ENCODE measurements at places on chromosomes 2 and 18.

DNA sequence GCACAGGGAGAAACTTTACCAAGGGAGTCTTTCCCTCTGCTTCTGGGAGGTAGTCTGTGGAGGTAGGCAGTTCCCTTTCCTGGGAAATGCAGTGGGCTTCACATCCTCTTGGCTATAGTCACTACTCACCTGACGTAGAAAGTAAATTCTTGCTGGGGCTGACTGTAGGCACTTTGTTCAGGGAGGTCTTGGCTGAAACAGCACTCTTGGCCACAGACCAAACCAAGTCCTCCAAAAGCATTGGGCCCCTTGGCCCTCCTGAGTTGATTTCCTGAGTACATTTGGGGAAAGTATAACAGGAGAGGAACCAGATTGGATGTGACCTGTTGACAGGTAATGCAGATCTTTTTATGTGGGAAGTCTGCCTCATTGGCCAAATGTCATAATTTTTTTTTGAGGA is 108.9 kb downstream of the MGAT5 start:
- no peak for DNase-seq

DNA sequence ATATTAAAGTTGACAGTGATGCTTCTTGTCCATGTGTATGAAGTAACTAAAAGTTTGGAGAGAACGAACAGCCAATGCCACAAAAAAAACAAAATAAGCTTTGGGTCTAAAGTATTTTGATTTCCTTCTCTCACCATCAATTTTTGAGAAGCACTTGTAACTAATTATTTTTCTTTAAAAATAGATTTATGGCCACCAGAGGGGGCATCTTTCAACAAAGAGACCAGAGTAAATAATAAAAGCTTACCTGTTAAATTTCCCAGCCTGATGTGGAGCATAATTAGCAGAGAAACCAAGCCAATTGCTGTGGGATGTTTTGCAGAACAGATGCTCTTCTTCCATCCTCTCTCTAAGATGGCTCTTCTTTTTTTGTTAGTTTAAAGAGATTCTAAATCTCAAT is 29.0 kb downstream of the LINC00305 start:
- DNase-seq, result no peak

DNA sequence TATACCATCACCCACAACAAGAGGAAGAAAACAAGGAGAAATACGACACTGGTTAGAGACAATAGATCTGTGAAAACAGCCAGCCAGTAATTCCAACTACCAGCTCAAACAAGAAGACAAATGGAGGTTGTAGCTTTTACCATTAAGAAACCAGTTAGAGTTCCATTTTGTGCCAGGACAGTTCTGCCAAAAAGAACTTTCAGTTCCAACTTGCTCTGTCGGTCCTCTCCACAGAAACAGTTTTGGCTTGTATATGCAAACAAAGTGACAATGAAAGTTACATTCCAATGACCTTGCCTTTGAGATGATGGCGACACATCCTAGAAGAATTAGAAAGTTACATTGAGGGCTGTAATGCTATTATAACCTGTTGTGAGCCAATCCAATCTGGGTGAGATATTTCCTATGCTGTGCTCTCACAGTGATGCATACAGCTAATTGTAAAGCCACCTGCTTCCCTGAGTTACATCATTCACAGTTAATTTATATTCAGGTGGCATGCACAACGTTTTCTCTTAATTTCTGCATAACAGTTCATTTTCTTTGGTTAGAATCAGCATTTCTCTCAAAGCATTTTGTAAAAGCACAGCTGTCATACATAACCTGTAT is 1378.4 kb upstream of the PIK3C3 start:
- DNase-seq, result no peak

DNA sequence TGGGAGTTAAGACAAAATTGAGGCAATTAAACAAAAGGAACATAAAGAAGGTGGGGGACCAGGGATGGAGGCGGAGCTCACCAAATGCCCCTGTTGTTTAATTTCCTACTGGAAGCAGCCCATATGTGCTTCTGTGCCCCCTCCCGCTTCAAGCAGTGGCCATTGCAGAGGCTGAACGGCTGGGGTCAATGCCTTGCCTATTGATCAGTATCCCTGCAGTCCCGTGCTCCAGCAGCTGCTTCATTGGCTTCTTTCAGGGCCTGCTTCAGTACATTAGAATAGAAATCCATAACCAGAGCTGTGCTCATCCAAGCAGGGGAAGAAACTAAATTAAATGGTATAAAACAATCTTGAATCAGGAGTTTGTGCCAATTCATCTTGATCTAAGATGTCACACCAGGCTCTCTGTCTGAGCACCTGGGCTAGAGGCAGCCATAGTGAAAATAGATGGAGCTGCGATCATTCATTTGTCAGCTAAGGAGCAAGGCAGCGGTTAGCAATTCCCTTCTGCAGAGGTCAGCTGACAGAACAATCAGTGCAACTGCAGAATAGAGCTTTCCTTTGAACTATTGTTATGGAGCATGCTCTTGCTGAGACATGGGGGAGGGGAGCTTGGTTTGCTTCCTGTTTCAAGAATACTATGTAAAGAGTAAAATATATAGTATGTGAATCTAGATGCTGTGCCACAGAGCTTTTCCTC is 222.4 kb downstream of the WDR7 start:
- DNase-seq, result no peak

DNA sequence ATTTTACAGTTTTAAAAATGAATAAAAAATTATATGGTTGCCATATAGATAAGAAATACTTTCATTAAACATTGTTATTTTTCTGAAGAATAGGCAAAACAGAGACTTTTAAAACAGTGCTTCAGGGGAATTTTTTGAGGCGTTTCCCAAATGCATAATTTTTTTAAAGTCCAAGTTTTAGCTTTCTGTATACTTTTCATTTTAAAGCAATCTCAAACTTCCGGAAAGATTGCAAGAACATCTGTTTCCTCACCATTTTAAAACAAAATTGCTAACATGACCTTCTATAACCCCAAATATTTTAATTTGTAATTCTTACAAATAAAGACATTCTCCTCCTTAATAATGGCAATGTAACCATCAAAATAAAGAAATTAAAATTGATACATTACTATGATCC is 15.1 kb upstream of the MBD2 start:
- DNase-seq, result no peak

- DNase-seq, result no peak
Measured at GRCh38 chr2:74179063-74179865, 585 bp upstream of the MOB1A start.

- DNase-seq, result no peak
Measured at GRCh38 chr2:167925758-167926157, 321.6 kb downstream of the STK39 start.

GRCh38 chr18:36440614-36441013 is 143.1 kb downstream of the FHOD3 start:
- DNase-seq, result no peak

- DNase-seq, result no peak
Measured at GRCh38 chr2:69625078-69625795, 18.3 kb downstream of the AAK1 start.
